CD4-positive, alpha-beta T cell treated with Interleukin-2 at 100 ng/mL for 4 hours (primary cell): ENCODE measurements at places on chromosomes 6 and 20.

DNA sequence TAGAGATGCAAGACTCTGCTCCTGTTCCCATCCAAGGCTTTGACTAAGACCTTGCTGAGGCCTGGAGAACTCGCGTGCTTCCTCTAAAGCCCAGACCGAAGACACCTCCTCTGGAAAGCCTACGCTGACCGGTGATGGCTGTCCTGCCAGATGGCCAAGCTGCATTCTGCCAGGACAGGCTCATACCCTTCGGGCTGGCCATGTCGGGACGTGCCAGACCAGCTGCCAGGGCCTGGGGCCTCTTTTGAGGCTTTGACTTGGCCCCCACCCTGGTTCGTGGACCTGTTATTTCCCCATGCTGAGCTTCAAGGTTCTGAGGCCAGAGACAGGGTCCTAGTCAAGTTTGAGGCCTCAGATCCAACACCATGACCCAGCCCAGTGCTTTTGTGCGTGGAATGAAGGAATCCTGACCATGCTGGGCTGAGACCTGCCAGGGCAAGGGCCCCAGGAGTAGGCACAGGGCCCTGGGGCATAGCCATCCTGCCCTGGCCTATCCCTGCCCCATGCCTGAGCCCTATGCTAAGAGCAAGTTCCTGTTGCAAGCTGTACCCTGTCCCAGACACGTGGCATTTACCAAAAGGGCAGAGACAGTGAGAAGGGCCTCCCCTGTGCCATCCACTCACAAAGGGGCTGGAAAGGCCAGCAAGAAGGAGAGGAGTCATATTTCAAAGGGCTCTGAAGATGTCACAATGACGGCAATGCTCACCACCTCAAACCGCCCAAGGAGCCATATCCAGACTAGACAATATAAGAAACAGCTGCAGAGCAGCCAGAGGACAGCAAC, 42.8 kb downstream of the MRPL14 start:
- no peak for DNase-seq

DNA sequence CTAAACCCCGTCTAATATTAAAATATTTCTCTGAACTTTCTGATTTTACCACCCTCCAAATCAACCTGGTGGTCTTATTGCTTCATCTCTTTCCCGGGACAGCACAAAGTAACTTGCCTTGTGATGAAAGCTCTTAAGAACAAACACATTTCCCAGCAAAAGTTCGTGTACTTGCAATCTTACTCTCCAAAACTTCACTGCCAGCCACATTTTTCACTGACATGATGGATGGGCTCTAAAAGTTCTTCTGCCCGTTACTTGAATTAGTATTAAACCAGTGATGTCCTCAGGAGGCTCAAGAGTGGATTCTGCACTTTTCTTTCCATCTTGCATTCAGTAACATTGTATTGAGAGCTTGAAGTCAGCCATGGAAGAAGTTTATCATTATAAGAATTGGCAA, 731.6 kb upstream of the GJE1 start:
- no peak for DNase-seq

GRCh38 chr6:26553264-26553634, 15.1 kb downstream of the HMGN4 start:
- DNase-seq, result peak; percentile 86

DNA sequence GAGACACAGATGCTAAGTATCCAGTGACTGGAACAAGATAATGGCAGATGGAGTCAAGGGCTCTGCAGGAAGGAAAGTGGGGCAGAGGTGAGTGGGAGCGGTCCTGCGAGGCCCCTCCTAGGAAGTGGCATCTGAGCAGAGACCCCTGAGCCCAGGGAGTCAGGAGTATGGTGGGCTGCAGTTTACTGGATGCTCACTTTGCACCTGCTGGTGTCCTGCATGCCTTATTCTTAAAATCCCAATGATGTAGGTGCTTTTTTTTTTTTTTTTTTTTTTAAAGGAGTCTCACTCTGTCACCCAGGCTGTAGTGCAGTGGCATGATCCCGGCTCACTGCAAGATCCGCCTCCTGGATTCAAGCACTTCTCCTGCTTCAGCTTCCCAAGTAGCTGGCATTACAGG, 5.6 kb downstream of the CEBPB start:
- DNase-seq, result no peak

DNA sequence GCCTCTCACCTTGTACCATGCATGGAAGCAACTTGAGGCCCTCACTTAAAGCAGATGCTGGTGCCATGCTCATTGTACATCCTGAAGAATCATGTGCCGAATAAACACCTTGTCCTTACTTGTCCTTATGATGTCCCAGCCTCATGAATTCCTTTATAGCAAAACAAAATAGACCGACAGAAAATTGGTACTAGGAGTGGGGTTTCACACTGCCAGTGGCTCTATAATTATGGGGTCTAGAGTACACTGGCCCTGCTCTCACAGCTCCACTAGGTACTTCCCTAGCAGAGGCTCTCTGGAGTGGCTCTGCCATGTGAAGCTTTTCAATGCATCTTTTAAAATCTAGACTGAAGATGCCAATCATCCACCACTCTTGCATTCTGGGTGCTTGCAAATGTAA, 101.2 kb downstream of the HTR1B start:
- DNase-seq, result no peak

GRCh38 chr6:90820436-90820835, 233.6 kb upstream of the MAP3K7 start:
- DNase-seq, result no peak

DNA sequence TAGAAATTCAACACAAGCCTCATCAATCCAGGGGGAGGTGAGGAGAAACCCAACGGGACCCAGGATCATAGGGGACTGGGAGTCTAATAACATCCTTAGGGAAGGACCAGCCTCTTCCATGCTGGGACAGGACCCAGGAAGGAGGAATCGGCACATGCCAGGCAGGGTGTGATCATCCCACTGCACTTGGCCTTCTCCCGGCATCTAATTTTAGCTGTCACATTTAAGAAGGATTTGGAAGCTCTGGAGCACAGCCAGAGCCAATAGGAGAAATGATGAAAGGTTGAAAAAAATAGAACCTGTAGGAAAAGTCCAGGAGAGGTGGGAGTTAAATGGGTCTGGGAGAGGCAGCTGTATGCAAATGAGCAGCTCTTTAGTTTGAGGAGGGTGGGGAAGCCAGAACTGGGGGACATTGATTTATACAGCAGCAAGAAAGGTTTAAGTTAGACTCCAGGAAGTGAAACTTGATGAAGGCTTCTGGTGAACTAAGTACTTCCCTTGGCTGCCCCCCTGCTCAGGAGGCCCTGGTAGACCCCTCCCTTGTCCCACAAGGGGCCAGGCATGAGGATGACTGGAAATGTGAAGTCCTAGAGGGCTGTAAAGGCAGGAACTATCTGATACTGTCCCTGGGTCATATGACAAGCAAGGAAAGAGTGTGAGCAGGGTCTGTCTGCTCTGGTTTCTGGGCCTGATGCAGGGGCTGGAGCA, 260.3 kb downstream of the LRFN2 start:
- no peak for DNase-seq

DNA sequence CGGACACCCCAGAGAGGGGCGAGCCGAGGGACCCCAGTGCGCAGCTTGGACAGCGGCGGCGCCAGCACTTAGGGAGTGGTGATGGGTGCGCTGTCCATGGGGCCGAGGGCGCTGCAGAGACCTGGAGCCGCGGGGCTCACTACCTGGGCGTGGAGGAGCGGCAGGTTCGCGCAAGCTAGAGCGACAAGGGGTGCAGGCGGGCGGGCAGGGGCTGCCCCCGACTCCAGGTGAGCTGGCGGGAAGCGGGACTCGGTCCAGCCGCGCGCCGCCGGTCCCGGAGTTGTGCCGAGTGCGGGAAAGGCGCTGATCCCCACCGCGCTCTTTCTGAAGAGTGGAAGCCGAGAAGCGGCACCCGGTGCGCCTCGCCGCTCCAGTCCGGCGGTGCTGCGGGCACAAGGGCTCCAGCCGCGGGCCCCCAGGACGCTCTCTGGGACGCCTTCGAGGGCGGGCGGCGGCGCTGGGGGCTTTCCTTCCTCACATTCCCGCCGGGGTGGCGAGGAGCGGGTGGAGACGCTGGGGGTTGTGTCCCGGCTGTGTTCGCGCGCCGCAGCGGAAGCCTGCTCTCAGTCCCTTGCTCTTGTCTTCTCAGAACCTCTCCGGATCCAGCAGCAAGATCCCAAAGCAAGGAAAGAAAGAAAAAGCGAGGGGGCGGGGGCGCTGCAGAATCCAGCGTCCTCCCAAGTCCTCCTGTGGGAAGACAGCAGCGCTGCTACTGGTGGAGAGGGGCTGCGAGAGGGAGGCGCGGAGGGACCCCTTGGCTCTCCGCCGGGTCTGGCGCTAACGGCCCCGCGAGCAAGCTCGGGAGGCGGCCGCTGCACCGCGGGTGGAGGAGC, at the start of gene B3GAT2:
Gene B3GAT2 (minus strand): TSS at position 610 of the 833 bp plus-strand sequence. CDS start 631 bp downstream, outside the sequence.
- DNase-seq, result no peak

GRCh38 chr20:14415467-14415866, 78.1 kb upstream of the FLRT3 start:
- no peak for DNase-seq

DNA sequence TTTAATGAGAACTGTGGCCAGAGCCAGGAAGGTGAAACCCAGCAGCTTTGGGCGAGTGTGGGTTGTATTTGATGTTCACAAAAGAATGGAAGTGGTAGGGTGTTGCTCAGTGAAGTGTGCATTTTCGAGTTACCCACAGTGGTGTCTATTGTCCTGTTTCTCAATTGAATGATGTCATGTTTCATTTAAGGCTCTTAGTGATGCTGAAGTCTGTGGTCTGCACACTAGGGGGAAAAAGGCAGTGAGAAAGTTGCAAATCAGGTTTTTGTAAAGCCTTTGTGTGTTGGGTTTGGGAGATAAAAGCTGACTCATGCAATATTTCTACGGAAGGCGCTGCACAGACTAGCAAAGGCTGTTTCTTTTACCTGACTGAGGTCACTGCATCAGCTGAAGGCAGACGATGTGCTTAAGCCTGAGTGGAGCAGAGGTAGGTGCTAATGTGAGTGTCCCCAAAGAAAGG, 121.1 kb downstream of the PLEKHG1 start:
- DNase-seq, result no peak

GRCh38 chr20:54473340-54473739, 2.1 kb upstream of the DOK5 start:
- DNase-seq, result no peak

- no peak for DNase-seq
These were observed 89.5 kb downstream of the DLL1 start for GRCh38 chr6:170201361-170201760.

- no peak for DNase-seq
These were observed 15.0 kb downstream of the TRAPPC3L start for GRCh38 chr6:116530436-116530835.

- DNase-seq, result no peak
These were observed 43.0 kb downstream of the F13A1 start for GRCh38 chr6:6277413-6277812.

DNA sequence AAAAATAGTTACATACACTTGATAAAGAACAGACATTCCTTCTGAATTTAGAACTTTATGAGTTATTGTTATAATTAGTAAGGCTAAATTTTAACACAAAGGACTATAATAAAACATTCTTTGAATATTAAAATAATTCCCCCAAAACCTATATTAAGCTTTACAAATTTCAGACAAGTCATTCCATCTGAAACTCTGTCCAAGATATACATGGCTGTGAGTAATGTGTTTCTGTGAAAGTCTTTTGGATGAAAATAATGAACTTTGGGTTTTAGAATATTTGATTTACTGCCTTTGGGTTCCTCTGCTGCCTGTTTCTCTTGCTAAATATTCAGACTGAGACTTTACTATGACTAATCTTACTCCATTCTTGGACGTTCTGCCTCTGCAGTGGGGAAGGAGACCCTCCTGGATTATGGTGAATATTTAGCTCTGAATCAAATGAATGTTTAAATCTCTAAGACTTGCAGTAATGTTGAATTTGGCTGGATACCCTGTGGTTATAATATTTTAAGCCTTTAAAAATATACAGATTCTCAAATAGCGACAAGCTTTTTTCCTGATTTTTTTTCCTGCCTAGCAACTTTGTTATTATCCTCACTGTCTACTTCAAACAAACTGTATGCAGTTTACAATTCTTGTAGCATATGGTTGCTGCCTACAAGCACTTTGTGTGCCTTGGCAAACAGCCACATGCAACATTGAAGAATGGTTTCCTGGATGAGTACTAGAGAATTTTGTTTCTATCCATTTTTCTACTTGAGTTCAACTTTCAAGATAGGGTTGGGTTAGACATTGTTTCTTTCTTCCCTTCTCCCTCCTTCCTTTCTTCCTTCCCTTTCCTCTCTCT, 51.4 kb downstream of the TXLNB start:
- no peak for DNase-seq

DNA sequence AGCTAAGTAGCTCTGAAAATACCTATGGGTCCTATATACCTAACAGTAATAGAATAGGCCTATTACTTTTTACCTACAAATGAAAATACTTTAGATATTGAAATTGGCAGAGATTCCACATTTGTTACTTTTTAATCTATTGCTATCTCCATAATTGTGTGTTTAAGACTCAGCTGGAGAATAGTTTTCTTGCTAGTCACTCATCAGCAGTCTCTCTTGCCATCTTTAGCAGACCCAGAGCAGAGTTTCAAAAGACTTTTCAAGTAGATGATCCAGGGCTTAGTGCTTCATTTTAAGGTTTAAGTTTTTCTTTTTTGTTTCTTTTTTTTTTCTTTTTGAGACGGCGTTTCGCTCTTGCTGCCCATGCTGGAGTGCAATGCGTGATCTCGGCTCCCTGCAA, 12.9 kb downstream of the ANKS1A start:
- no peak for DNase-seq

DNA sequence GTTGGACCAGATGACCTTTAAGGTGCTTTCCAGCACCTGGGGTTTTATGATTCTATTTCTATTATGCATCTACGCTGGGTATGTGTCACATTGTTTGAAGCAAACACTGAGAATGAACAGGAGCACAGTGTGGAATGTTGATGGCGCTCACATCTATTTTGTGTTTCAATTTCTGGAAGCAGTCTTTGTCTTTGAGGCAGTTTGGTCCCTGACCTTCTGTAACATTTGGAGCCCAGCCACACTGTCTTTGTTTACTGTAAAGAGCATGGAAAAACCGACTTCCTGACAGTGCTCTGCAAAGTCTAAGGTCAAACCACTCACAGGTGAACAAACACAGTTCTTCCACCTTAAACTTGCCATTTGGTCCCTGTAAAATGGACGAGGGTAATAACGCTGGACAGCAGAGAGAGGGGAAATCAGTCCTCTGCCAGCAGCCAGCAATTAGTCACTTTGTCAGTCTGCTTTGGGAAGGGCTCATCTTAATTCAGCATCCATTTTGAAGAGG, 155.5 kb downstream of the PRL start:
- no peak for DNase-seq

GRCh38 chr6:154767003-154767723, 33.9 kb downstream of the SCAF8 start:
- no peak for DNase-seq

GRCh38 chr6:158959552-158959951, 40.5 kb downstream of the RSPH3 start:
- DNase-seq, result no peak
